ENCODE measurements at places on chromosomes 4 and X.
A peak's percentile ranks its signal among the peaks of the same experiment; 100 is the strongest.

- no peak for DNase-seq
Observed at GRCh38 chrX:38799995-38800580, 1.2 kb upstream of the MID1IP1 start.

GRCh38 chr4:26294904-26295303 is 25.9 kb upstream of the RBPJ start:
- DNase-seq, result no peak

DNA sequence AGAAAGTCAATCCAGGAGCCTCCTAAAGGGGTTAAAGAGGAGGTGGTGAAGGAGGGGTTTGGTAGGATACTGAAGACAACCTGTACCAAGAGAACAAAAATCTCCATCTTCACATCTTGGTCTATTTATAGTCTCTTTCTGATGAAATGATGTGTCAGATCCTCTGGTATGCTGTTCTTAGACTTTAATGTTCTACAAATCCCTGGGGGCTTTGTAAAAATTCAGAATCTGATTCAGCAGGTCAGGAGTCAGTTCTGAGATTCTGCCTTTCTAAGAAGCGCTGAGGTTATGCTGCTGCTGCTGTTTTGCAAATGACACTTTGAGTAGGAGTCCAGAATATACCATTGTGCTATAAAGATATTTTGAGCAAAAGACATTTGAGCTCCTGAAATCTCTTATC is 172.9 kb upstream of the GLRA2 start:
- DNase-seq, result no peak

GRCh38 chrX:41100819-41101218 is 15.6 kb downstream of the USP9X start:
- DNase-seq, result no peak

DNA sequence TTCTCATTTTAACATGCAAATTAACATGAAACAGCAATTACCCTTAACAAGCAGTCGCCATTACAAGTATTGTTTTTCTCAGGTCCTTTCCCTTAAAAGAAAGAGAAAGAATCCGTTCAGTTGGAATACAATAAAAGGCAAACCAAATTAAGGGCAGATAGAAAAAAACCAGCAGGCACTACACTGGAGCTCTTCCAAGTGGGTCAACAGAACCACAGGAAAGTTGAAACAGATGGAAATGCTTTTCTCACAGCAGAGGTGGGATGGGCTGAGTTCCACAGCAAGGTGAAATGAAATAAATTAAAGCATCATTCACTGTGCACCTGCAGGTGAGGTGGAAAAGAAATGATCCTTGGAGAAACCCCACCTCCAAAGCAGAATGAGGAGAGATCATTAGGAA is 102.6 kb downstream of the APBB2 start:
- no peak for DNase-seq

GRCh38 chrX:362937-363620 is 23.6 kb downstream of the PPP2R3B start:
- DNase-seq, result no peak

GRCh38 chrX:63434665-63435064 is 83.5 kb upstream of the SPIN4 start:
- DNase-seq, result no peak

GRCh38 chr4:150501009-150501727 is 80.8 kb upstream of the MAB21L2 start:
- no peak for DNase-seq

DNA sequence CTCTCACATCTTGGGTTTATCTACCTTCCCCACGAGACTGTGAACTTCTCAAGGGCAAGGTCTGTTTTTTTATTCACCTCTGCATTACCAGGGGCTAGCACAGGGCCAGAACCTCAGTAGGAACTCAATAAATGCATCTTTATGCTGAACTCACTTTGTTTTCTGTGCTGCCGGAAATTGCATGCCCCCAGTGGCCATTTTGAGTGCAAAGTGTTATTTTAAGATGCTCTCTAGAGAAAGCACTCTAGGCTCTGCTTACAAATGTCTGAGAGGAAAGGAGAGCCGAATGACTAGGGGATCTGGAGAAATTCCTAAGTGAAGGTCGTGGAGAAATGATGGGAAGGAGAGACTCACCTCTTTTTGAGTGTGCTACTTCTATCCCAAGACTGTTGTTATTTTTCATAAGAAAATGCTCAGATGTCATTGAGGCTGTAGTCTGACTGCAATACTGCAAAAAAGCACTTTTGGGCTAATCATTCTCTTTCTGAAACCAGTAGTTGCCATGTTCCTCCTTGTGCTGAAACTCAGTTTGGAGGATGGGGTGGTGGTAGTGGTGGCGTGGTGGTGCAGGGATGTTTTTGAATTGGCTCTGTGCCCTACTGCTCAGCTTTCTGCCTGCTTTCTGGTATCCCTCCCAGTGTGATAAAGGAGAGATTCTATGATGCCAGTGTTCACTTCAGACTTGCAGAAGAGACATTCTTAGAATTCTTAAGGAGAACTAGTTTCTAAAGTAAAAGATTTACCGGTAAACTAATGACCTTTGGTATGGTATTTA is 41.3 kb downstream of the DOCK11 start:
- DNase-seq, result peak; percentile 30

- no peak for DNase-seq
Observed at GRCh38 chr4:68358988-68359387, 9.1 kb upstream of the YTHDC1 start.

DNA sequence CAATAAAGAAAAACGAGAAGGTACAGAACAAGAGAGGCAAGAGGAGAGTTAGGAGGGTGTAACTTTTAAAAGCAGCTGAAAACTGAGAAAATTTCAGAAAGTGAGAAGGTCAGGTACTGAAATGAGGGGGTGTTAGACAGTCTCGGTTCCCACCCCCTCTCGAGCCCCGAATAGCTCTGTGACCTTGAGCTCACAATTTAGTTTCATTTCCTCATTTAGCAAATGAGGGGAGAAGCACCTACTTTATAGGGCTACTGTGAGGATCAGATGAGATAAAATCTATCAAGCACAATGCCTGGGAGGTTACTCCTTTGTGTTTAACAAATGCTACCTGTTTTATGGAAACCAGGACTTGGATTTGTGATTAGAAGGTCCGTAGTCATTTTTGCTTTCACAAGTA is 4.9 kb downstream of the UGT8 start:
- no peak for DNase-seq

DNA sequence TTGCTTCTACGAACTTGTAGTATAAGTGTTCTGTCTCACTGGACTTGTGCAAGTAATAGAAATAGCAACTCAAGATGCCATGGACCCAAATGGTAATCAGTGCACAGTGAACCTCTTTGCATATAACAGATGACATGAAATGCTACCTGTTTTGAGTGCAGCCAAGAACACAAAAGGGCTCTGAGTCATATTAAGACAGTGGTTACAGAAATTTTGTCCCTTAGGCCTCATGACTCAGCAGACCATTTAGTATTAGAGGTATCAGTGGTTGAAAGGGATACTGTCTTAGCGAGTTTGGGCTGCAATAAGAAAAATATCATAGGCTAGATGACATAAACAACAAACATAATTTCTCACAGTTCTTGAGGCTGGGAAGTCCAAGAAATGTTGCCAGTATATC is 502.9 kb upstream of the PCDH10 start:
- DNase-seq, result no peak

- DNase-seq, result no peak
Observed at GRCh38 chr4:174252412-174252811, 31.1 kb downstream of the FBXO8 start.

DNA sequence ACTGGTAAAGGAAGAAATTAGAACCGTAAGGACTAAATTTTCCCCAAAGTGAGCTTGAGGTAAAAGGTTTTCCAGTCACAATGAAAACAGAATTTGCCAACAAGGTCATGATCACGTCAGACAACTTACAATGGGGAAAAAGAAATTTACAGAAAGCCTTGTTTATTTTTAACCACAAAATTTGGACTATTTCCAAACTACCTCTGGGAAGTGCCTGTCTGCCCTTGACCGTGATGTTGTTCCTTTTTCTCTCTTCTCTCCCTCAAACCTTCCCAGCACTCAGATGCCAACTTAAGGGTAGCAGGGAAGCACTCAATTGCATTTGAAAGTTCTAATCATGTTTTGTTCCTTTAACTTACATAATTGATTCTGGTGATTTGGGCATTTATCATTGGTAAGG is 32.5 kb downstream of the MEPE start:
- no peak for DNase-seq

- no peak for DNase-seq
Observed at GRCh38 chr4:22071749-22072148, 123.2 kb upstream of the KCNIP4 start.

GRCh38 chr4:145936997-145937901 is 1.4 kb downstream of the ZNF827 start:
- DNase-seq, result peak; percentile 21

GRCh38 chr4:25926462-25926861 is 12.4 kb downstream of the SMIM20 start:
- no peak for DNase-seq

DNA sequence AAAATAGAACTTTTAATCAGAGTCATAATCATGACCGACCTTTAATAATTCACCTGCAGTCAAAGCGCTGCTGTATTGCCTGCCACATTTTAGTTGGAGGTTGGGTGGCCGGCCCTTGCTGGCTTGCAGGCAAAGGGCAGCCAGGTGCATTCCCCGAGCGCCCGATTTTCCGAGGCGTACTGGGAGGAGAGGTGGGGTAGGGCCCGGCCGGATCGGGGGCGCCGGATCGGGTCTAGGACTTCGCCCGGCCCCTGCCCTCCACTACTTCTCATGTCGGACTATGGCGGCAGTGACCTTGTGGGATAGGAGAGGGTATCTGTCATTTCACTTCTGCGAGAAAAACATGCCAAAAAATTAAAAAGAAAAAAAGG is 2.5 kb upstream of the RS1 start:
- peak; percentile 7 for DNase-seq

- DNase-seq, result no peak
Observed at GRCh38 chr4:42280327-42281095, 116.8 kb upstream of the SHISA3 start.

GRCh38 chrX:17987783-17988182 is 126.7 kb upstream of the RAI2 start:
- DNase-seq, result peak; percentile 6

DNA sequence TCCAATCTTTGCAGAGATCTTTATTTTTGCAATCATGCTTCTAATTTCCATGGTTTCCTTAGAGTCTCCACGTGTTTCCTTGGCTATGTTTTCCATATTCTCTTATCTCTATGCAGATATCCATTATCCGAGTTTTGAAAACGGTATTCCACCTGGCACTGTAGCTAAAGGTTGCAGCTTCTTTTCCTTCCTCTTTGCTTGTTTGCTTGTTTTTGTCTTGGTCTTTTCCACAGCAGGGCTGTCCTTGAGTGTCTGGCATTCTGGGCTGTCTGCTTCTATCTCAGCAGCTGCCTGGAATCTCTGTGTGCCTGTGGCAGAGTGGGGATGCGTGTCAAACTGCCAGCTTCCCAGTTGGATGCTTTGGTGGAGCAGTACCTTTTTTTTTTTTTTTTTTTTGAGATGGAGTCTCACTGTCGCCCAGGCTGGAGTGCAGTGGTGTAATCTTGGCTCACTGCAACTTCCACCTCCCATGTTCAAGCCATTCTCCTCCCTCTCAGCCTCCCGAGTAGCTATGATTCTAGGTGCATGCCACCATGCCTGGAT is 46.9 kb downstream of the WFS1 start:
- no peak for DNase-seq

DNA sequence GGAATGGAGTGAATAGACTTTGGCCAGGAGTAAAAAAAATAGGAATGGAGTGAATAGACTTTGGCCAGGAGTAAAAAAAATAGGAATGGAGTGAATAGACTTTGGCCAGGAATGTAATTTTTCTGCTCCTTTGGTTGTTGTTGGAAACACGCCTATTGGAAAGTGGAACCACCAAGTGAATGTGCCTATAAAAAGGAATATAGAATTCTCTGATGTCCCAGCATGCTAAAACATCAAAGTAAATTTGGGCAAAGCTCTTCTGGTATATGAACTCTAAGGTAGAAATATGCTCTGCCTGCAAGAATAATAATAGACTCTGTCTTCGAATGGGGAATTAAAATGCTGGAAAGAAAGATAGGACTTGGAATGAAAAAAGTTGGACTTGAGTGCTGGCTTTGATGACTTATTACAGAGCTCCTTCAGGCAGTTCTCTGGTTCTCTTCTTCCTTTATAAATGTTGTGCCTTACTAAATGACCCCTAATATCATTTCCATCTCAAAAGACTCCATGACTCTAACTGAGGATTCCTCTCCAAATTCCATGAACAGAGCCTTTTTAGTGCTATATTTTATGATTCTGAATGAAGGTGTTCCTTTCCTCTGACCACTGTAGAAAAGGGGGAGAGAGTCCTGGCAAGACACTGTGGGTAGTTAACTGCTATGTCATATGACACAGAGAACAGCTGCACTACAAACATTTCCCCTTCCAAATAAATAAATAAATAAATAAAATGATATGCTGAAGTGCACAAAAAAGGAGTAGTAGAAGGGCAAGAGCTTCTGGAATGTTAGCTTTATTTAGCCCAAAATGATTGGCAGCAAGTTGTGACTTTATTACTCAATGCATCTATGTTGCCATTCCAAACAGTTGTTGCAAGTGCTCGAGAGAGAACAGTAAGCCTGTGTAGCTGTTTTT is 13.5 kb upstream of the GBA3 start:
- no peak for DNase-seq

DNA sequence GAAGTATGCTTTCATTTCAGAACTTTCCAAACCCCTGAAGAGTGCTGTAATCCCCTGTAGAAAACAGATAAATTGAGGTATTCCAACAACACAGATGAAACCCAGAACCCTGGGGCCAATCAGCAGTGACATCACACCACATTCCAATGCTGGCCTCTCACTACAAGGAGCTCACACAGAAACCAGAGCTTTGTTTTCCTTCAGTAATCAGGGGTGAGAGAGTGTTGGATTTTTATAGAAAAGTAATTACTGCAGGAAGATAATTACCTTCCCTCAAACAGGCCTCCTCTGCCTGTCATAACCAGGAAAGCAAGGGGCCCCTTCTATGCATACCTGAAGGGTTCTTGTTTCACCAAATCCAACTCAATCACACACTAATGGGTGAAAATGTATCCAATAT is 246.2 kb downstream of the SCFD2 start:
- no peak for DNase-seq

DNA sequence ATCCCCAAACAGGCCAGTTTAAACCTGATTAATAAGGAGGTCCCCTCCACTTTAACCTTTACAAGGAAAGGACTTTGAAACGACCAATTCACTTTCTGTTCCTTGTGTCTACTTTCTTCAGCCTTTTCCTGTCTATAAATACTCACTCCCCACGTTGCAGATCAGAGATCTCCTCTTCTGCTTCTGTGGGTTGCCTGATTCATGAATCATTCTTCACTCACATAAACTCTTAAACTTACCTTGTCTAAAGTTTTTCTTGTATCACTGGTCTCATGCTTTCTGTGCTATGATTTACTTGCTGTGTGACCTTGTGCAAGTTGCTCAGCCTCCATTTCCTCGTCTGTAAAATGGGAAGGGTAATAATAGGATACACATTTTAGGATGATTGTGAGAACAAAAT is 236.1 kb downstream of the QDPR start:
- no peak for DNase-seq

All from CD4-positive, alpha-beta T cell (primary cell).